DMS 273 treated with DMSO at 0.1 percent for 48 hours (cell line): ENCODE measurements at places on chromosomes 7 and 10.

GRCh38 chr10:102147561-102147960 is 4.6 kb upstream of the NOLC1 start:
- no peak for DNase-seq

DNA sequence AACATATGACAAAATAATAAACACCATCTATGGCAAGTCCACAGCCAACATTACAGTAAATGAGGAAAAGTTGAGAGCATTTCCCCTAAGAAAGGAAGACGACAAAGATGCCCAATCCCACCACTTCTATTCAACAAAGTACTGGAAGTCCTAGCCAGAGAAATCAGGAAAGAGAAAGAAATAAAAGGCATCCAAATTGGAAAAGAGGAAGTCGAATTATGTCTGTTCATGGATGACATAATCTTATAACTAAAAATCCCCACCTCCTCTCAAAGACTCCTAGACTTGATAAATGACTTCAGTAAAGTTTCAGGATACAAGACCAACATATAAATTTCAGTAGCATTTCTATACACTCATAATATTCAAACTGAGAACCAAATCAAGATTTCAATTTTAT is 288.5 kb upstream of the POT1 start:
- DNase-seq, result no peak

DNA sequence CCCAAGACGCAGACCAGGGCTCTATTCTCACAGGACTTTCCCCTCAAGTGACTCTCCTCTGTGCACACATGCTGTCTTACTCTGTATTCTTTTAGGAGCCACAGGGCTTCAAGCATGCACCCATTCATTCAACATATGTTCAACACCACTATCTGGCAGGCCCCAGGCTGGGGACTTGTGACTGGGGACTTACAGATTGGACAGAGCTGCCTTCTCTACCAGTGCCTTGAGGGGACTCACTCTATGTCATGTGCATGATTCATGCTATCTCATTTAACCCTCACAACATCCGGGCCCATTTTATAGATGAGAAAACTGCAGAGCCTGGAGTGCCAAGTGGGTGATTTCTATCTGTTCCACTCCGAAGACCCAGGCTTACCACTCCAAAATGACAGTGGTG is 34.3 kb downstream of the MYL10 start:
- no peak for DNase-seq

- DNase-seq, result no peak
Measured at GRCh38 chr10:89894051-89894450, 192.7 kb downstream of the KIF20B start.

DNA sequence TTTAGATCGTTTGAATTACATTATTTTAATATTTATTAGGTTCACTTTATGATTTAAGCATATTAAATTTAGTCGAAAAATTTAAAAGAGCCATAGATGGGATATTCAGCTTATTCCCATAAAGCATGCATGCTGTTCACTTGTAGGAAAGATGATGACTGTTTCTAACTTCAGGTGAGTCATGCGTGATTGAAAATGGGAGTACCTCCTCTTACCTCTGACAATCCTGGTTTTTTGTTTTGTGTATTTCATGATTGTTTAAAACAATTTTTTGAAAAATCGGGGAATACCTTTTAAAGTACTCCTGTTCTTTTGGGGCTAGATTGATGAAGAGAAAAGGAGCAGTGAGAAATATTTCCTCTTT is 1.4 kb downstream of the TNKS2 start:
- DNase-seq, result no peak

DNA sequence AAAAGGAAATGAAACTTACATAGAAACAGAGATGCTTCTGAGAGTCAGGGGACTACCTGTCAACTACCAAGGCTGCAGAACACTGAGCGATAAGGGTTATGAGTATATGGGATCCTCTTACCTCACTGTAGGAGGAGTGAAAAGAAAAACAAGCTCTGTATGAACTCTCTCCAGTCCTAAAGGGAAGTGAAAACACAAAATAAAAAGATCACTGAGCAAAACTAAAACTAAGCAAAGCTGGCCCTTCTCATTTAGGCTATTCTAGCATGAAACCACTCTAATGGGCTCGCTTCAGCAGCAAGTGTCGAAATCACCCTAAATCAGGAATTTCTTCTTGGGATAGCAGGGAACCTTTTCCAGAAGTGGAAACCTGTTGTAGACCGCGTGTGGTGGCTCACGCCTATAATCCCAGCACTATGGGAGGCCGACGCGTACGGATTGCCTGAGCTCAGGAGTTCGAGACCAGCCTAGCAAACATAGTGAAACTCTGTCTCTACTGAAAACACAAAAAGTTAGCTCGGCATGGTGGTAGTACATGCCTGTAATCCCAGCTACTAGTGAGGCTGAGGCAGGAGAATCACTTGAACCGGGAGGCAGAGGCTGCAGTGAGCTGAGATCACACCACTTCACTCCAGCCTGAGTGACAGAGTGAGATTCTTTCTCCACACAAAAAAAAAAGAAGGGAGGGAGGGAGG is 27.0 kb downstream of the DCLRE1C start:
- DNase-seq, result no peak

- no peak for DNase-seq
Measured at GRCh38 chr7:66883716-66884115, 37.3 kb upstream of the TMEM248 start.

DNA sequence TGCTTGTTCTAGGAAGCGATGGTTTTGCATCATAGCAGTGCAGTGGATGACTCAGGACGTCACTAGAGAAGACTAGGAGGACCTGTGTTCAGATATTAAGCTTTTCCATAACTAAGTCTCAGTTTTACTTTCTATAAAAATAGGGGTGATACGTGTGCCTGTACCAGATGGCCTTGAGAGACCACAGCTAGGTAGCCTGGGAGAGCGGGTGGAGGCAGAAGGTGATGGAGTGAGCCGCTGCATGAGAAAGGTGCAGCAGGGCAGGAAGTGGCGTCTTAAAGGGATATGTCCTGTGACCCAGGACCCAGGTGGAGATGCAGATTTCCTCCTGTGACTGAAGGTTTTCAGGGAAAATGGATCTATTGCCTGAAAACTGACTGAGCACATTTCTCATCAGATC is 304.9 kb downstream of the CDC14C start:
- no peak for DNase-seq

DNA sequence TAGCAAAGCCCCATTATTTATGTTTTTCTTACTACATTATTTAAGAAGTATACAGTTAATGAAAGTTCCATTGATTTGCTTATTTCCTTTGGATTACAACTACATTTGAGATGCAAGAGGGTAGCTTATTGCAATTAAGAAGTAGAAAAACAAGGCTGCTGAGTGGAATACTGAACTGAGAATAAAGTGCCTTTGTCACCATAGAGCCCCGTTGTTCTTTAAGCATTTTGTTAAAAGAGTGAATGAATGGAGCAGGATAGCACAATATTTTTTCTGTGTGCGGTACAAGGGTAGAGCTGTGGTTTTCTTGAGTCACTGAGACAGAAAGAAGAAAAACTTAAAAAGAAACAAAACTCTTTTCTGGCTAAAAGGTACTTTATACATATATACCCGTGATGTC is 45.6 kb downstream of the ZNF277 start:
- no peak for DNase-seq

GRCh38 chr7:82105463-82105862 is 335.6 kb upstream of the HGF start:
- no peak for DNase-seq

DNA sequence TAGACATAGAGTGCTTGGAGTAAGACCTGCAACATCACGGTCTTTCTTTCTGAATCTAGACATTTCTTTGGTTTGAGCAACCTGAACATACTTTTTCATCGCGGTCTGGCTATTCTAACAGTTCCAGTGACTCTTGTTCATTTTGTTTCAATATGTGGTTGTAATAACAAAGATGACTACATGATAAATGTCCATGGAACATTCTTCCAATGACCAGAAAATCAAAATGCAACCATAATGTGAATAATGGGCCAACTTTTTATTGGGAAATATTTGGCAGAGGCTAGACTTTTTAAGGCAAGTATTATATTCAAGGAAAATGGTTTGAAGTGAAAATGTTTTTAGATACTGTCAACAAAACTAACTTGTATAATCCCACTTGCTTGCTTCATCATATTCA is 282.5 kb downstream of the INHBA start:
- no peak for DNase-seq

- no peak for DNase-seq
Measured at GRCh38 chr10:7475939-7476338, 65.1 kb upstream of the SFMBT2 start.

DNA sequence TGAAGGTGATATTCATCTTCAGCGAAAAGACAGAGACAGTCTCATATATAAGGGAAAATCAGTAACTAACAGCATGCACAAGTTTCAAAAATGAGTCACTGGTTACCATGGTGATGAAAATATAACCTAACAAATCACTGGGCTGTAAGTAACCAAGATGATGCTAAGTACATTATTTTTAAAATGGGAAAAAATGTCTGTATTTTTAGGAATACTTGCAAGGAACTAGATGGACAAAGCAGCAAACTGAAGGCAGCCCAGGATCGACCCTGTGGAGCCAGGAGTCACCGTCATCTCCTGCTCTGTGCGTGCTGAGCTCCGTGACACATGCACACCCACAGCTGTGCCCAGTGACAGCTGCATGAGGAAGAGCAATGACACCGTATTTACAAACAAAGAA is 137.3 kb downstream of the ELMO1 start:
- DNase-seq, result no peak
